Right renal cortex interstitium (tissue), 3 donors: ENCODE measurements at places on chromosomes 6 and 20.

- no peak for DNase-seq
Measured at GRCh38 chr6:90121982-90122381, 174.7 kb downstream of the BACH2 start.

- DNase-seq, result no peak
Measured at GRCh38 chr6:27279513-27280063, 32.1 kb downstream of the PRSS16 start.

DNA sequence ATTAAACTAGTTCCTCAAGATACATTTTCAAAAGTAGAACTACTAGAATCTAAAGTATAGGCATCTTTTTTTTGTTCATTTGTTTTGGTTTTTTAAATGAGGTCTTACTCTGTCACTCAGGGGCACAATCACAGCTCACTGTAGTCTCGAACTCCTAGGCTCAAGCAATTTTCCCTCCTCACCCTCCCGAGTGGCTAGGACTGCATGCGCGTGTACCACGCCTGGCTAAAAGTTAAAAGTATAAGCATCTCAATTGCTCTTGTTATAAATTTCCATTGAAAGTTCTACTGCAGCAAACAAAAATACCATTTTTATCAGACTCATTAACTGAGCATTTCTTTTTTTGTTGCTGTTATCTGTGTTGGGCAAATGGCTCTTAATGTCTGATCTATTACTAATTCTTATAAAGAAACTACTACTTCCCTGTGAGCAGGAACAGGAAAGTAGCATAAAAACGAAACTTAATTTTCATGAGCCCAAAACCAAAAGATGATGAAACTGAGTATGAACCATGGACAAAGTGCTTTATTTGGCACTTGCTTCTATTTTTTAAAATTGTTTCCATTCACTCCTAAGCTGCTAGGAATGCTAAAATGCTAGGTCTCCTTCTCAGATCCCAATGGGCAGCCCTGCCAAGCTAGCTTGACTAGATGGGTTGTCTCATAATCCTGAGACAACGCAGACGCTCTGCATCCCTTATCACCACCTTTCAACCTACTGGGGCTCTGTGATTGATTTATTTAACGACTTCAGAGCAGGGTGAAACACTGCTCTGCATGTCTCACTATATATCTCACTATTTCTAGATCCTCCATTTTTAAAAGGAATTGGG is 36.9 kb downstream of the TRPC4AP start:
- DNase-seq, result no peak

- DNase-seq, result no peak
Measured at GRCh38 chr20:57841297-57841866, 131.6 kb upstream of the PMEPA1 start.

DNA sequence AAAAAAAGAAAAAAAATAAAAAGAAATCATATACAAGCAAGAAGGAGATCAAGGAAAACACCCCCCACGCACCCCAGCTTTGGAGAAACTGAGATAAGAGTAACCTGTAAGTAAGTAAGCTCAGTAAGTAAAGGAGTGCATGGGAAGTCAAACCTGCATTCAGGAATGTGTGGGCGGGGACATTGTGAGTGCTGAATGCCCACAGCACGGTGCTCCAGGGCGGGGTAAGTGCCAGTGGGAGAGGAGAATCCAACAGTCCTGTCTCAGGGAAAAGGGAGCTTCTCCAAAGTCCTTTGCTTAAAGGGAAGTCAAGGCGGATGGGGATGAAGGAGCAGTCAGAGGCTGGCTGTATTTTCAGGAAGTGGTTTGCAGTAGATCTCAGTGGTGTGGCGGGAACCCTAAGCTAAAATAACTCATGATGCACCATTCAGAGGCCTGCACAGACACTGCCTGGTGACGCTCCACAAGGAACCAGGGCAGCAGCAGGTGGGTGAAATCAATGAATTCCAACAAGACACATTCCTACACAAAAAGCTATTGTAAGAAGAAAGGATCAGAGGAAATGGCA is 368.0 kb downstream of the QKI start:
- no peak for DNase-seq
